T-helper 17 cell (primary cell): ENCODE measurements at places on chromosomes 13 and 19.

GRCh38 chr13:93473441-93474270 is 247.0 kb downstream of the GPC6 start:
- DNase-seq: no peak

DNA sequence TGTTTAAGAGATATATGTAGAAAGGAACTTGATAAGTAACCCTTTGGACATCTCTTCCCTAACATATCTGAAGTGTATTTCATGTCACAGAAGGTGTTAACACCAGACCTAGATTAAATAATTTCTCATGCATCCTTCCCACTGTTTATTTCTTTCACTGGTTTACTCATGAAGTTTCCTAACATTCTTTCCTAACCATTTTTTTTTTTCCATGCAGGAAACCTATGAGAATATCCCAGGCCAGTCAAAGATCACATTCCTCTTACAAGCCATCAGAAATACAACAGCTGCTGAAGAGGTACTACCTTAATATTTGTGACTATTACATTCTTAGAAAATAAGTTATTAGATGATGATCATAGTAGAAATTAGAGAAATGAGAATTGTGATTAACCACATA is 28.8 kb downstream of the IPO5 start:
- DNase-seq: no peak

DNA sequence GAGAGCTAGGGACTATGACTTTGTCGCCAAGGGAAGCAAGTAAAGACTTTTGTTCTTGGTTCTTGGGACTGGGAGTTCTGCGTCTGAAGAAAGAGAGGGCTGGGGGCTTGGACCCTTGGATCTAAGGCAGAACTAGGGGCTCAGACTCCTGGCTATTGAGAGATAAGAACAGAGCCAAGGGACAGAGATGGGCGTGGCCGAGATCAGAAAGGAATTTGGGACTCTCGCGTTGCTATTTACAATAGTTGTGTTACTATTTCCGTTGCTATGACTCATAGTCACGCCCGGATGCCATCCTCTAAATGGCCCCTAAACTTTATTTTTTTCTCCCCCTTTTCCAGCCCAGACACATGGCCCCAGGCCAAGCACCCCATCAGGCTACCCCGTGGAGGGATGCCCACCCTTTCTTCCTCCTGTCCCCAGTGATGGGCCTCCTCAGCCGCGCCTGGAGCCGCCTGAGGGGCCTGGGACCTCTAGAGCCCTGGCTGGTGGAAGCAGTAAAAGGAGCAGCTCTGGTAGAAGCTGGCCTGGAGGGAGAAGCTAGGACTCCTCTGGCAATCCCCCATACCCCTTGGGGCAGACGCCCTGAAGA is 759 bp downstream of the PPP1R15A start:
- peak; percentile 39 for DNase-seq

DNA sequence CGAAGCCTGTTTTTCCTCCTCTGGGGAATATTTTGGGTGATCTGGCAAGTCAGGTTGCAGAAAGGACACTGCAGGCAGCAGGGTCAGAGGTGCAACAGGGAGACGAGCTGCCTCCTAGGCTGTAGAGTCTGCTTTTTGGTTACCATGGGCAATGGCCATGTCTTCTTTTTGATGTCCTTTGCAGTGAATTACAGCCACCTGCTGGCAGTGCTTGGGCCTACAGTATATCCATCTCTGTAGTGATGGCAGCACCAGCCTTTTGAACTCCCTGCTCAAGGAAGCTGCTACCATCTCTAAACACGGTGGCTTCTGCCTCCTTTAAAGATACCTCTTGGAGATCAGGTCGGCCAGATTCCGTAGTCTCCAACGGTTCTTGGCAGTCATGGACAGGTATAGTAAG is 73.9 kb downstream of the WTIP start:
- no peak for DNase-seq

DNA sequence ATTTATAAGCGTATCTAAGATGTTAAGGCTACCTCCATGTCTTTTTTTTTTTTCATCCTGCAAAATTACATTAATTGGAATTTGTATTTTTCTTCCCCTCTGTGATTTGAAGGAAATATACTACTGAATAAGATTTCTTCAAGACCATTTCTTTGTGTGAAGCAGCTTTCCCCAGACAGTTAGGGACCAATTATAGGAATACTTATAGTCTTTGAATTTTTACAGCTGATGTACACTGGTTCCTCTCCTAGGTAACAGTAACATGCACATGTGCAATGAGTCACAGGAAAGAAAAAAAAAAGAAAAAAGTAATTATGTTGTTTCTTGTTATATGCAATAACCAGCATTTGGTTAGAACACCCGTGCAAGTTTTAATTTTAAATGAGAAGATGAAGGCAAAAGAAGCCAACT is 82.0 kb downstream of the PCDH9 start:
- no peak for DNase-seq

DNA sequence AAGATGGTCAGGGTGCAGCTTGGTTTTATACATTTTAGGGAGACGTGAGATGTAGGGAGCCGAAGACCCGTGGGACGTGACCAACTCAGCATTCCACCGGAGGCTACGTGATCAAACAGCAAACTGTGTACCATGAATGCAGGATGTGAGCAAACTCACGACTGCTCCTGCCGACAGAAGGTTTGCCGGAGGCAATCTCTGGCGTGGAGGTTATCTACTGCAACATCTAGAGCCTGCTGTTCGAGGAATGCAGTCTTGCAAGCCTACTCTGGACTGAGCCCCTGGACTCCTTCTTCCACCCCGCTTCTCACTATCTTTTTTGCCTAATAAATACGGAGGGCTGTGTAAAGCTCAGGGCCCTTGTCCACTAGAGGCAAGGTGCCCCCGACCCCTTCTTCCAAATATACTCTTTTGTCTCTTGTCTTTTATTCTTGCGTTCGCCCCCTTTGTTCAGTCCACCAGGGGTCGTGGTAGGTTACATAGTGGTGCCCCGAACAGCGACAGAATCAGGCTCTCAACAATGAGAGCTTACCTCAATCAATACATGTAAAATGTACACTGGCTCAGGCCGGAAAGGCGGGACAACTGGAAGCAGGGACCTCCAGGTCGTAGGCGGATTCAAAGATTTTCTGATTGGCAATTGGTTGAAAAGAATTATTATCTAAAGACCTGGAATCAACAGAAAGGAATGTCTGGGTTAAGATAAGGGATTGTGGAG is 8.9 kb upstream of the OR1I1 start:
- DNase-seq: no peak

DNA sequence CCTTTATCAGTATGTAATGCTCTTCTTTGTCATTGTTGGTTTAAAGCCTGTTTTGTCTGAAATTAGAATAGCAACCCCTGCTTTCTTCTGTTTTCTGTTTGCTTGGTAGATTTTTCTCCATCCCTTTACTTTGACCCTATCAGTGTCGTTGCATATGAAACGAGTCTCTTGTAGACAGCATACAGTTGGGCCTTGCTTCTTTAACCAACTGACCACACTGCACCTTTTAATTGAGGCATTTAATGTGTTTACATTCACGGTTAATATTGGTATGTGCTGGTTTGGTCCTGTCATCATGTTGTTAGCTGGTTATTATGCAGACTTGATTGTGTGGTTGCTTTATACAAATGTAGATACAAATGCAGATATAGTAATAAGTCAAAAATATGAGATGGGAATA is 71.1 kb downstream of the PDS5B start:
- no peak for DNase-seq

DNA sequence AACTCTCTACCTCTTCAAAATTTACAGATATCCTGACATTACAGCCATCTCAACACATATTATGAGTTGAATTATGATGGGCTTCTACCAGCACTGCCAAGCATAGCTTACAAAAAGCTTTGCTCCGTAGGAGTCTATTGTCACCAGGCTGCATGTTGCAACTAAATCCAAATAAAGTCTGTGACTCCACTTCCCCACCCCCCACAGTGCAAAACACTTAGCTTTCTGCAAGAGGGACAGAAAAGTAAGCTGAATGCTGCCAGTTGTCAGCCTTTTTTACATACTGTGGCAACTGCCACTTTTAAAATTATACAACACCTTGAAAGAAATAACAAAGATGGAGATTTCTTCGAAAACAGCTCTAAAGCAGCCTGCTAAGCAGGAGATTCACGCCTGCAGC is 189.1 kb downstream of the FGF14 start:
- no peak for DNase-seq

DNA sequence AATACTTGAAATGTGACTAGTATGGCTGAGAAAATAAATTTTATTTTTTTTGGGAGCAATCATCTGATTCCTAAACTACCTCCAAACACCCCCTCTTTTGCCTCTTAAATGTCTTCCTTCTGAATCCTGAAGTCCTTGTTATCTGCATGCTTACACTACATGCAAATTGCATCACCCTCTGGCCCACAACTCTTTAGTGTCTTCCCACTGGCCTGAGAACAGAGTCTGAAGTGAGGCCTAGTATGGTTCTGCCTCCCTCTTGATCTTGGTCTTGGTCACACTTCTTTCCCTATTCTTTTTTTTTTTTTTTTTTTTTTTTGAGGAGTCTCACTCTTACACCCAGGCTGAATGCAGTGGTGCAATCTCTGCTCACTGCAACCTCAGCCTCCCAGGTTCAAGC is 4.8 kb downstream of the ZNF558 start:
- no peak for DNase-seq
